ENCODE measurements at places on chromosomes 6 and 20. TPM values are rescaled to one million over a fixed set of nuclear protein-coding genes. Genes with fewer than 3 reads are reported as not detected.
A peak's percentile ranks its signal among the peaks of the same experiment; 100 is the strongest.

The RAB44 gene
- not detected for polyA plus RNA-seq

The PGC gene
- polyA plus RNA-seq = not detected

The C6orf58 gene
- 1.1 TPM for polyA plus RNA-seq

The BMP7 gene
- 75.5 TPM for polyA plus RNA-seq

The DDAH2 gene
- polyA plus RNA-seq = 167 TPM

The RNF8 gene
- polyA plus RNA-seq = 27.4 TPM

The FARS2 gene
- 19.5 TPM for polyA plus RNA-seq

The KCNK5 gene
- polyA plus RNA-seq = 8.5 TPM

The HRH3 gene
- polyA plus RNA-seq = 0.07 TPM

The NDRG3 gene
- 37.2 TPM for polyA plus RNA-seq

The STMND1 gene
- polyA plus RNA-seq = 0.24 TPM

The BPIFB2 gene
- not detected for polyA plus RNA-seq

The MYCT1 gene
- 17.2 TPM for polyA plus RNA-seq

DNA sequence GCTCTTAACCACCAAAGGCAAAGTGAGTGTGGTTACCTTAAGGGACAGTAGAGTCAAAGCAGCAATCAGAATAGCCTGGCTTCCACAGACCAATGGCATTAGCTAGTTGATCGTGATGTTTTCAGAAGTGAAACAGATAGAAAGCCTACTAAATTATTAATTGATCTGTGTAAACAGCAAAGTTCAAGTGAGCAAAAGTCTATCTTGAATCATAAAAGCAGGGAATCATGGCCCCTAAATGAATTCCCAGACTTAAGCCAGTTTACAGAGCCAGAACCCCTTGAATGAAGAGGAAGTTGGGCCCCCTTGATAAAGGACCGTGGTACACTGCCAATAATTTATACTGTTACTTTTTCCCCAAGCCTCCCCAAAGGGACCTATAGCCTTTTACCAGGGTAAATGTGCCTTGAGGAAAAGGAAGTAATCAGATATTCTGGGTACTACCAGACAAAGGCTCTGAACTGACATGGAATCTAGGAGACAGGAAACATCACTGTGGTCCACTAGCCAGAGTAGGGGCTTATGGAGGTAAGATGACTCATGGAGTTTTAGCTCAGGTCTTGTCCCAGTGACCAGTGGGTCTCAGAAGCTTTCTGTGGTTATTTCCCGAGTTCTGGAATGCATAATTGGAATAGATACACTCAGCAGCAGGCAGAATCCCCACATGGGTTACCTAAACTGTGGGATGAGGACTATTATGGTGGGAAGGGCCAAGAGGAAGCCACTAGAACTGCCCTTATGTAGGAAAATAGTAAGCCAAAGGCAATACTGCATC, 317.5 kb downstream of the CD83 start:
- DNase-seq = no peak

DNA sequence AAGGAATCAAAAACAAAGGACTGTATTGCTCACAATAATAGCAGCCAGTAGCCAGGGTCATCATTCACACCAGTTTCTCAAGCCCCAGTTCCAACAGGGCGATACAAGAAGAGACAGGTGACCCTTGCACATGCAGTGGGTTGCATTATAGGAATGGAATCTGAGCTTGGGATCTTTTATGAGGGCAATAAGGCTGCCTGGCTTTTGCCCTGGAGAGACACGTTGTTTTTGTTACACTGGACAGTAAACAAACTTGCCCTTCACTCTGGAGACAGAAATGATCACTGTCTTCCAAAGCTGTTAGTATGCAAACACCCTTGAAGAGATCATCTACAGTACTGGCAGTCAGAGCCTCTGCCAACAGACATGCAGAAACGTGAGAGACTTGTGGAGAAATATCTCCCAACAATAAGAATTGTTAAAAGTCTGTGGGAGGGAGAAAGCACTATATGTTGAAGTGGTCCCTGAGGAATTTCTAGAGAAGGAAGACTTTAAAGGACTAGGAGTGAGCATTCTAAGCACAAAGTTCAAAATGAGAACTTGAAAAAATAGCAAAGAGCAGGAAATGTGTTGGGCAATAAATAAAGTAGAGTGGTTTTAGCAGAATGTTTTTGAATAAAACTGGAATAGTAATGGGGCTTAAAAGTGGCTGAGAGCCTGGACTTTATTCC, 6.2 kb upstream of the COL12A1 start:
- DNase-seq = no peak

- no peak for DNase-seq
These were observed 96.3 kb downstream of the GMPR start for GRCh38 chr6:16334671-16335070.

GRCh38 chr6:163759542-163759941, 345.0 kb downstream of the QKI start:
- no peak for DNase-seq

DNA sequence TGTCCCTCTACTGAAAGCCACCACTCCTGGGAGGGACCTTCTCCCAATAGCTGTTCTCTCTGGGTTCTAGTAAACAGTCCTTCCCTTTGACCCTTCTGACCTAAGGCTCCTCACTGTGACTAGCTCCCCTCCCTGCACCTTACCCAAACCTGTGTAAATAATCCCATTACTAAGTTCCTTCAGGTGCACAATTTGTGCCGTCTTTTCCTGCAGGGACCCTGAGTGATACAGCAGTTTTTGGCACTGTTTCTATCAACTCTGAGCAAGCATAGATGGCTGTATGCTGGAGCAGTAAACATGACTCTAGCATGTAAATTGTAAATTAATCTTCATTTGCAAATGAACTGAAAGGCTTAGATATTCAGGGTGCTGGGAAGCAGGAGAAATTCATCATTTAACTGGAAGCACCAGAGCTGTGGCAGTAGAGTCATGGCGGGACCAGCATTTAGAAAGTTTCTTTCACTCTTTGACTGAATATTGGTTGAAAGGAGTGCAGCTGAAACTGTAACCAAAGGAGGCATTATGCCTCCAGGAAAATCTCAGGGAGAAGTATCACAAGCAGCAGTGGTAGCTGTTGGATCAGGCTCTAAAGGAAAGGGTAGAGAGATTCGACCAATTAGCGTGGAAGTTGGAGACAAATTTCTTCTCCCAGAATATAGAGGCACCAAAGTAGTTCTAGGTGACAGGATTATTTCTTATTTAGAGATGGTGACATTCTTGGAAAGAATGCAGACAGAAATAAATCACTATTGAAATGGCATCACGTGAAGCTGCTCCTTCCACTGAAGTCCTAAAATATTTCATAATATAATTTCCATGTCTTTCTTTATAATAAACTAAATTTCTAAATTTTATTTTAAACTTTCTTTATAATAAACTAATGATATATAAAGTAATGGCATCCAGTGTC, 117.8 kb downstream of the TCP11 start:
- no peak for DNase-seq

DNA sequence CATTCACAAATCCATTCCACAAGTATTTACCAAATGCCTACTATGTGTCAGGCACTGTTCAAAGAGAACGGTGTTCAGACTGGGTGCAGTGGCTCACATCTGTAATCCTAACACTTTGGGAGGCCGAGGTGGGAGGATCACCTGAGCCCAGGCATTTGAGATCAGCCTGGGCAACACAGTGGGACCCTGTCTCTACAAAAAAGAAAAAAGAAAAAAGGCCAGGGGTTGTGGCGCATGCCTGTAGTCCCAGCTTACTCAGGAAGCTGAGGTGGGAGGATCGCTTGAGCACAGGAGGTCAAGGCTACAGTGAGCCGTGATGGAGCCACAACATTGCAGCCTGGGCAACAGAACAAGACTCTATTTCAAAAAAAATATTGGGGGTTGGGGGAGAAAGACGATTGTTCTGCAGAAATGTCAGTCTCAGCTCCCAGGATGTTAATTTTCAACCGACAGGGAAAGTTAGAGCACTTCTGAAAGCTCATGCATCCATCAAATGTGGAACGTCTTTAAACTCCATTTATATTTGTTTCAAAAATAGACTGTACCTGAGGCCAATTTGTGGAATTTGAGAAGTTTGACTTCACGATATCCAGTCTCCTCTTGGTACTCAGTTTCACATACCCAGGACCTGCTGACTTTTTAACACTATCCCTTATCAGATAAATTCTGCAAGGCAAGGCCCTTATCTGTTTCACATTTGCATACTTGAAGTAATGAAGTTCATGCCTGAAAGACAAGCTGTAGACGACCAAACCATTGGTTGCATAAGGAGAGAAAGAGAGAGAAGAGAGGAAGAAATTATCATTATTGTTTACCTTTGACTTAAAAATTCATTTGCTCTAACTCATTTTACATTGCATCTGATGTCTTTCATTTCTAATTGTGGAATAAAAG, 14.8 kb upstream of the BTN3A2 start:
- no peak for DNase-seq

DNA sequence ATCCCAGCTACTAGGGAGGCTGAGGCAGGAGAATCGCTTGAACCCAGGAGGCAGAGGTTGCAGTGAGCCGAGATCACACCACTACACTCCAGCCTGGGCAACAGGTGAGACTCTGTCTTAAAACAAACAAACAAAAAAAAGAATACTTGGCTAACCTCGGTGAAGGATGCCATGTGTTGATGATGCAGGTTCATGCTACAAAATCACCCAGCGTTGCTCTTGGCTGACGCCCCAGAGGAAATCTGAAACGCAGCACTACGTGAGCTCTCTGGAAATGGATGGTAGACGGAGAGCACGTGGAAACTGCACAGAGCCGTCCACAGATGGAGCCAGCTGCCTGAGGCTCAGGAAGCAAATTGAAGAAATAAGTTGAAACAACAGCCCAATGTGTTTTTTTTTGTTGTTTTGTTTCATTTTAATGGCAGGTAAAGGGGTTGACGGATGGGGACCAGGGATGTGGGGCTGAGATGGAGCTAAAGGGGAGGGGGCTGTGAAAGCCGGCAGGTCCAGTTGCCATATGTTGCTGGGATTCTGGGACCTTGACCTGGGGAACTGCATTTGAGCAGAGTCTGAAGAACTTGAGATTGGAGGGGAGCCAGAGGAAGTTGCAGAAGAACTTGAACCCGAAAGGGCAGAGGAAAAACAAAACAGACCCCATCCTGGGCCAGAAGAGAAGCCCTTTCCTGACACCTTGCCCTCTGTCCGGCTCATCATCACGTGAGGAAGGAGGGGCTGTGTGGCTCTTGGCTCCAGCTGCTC, 12.8 kb upstream of the MANBAL start:
- peak; percentile 56 for DNase-seq

- peak; percentile 81 for DNase-seq
These were observed 8.7 kb upstream of the AP5S1 start for GRCh38 chr20:3811467-3812258.

- no peak for DNase-seq
These were observed 1.3 kb downstream of the SLA2 start for GRCh38 chr20:36644706-36645095.

DNA sequence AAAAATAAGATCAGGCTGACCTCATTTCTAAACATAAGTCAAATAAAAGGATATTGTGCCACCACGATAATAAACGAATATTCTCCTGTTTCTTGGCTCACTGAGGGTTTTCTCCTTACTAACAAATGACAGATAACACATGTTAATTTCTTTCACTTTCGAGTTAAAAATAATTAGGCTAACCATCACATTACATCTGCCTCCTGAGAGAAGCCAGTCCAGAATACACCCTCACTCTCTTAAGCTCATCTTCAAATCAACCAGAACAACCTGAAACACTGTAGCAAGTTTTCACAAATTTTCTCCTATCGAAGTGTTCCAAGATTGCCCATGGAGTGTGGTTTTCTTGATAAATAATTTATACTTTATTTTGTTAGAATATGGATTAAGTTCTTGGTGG, 1285.6 kb upstream of the EYS start:
- no peak for DNase-seq

GRCh38 chr6:112539355-112539754, 192.2 kb downstream of the RFPL4B start:
- no peak for DNase-seq

GRCh38 chr20:19566226-19566945, 191.7 kb upstream of the RIN2 start:
- DNase-seq = no peak

GRCh38 chr6:157921685-157922367, 59.8 kb upstream of the SYNJ2 start:
- no peak for DNase-seq

- no peak for DNase-seq
These were observed 246.6 kb upstream of the BTBD3 start for GRCh38 chr20:11671015-11671511.

DNA sequence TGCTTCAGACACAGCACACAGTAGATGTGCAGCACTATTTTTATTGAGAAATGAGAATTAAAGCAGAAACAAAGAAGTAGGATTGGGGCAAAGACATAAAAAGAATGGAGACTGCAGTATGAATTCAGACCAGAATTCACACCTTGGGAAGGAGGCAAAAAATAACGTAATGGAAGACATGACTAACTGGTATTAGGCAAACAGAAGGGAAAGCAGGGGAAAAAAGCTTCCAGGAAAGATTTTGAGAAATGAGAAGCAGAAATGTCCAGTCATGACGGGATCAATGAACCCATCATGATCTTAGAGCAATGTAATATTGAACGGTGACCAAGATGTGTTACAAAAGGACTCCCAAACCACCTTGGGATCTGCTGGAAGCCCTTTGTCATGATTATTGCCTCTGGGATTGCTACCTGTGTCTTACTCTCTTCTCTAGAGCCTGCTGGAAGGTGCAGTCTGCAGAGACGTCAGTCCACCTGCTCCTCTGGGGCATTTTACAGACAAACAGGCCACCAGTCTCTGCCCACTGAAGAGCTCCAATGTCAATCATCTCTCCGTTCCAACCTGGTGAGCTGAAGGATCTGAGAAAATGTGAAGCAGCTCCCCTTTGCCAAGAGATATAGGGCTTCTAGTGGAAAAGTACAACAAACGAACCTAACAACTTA, 8.7 kb downstream of the NUDT3 start:
- no peak for DNase-seq

DNA sequence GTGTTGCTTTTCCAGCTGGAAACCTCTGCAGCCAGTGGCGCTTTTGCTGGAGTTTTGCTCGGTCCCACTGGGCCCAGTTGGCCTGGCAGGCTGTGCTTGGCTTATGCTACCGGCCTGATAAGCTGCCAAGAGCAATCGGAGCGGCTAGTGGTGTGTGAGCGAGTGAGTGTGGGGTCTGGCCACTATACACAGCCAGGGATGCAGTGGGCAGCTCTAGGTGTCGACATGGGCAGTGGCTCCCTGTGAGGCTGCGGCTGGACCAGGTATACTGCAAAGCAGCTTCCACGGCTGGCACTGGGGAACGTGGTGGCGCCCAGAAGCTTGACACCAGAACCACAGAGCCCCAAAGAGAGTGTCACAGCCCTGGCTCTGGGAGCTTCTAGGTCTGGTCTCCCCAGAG, 996.5 kb downstream of the GRIK2 start:
- no peak for DNase-seq

GRCh38 chr6:79158856-79159516, 75.5 kb downstream of the HMGN3 start:
- DNase-seq = no peak

- no peak for DNase-seq
These were observed 124.1 kb downstream of the RNF144B start for GRCh38 chr6:18511211-18511610.

DNA sequence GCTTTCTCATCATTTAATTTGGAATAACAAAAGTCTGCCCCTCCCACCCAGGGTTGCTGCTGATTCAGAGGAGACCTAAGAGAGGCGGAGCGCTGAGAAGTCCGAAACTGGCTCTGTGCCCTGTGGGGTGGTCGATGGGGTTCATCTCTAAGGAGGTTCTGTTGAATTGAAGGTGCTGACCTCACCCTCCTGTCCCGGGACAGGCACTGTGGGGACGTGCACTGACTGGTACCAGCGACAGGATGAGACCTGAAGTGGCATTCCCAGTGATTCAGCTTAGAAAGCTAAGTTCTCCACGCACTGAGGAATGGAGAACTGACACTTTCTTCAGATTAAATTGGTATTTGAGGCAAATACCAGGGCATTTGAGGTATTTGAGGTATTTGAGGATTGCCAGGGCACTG, 1.3 kb downstream of the GUCA1B start:
- no peak for DNase-seq

GRCh38 chr6:33621711-33622388, 728 bp downstream of the ITPR3 start:
- DNase-seq = no peak
